ENCODE measurements at places on chromosomes 7 and 10.

GRCh38 chr7:832167-832967, at the start of gene SUN1:
Gene SUN1, plus strand, starts transcription at chr7:832476. Its CDS starts 49 bp downstream, at chr7:832525.
- DNase-seq, result peak; percentile 67

DNA sequence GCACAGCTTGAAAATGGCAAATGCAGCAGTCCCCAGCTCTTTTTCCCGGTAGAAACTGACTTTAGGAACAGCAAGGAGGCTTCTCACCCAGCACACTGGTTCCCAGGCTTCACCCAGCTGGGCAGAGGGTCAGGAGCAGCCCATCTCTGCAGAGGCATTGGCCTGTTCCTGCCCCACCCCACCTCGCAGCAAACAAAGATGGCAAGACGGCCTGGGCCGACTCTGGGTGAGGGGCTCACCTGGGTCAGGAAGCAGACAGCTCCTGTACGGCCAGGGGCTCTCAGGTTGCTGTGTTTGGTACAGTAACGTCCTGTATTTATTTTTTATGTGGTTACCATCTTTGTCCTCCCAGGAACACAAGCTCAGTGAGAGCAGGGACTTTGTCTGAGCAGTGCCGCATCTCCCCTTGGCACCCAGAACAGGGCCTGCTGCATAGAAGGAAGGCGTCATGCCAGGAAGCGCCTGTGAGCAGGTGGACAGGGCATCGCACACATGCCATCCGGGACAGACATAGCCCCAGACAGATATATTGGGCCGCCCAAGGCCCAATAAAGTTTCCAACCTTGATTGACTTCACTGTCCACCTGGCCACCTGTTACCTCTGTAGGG, 585.0 kb upstream of the FOXK1 start:
- no peak for DNase-seq

GRCh38 chr10:70228491-70228890, 4.7 kb downstream of the PPA1 start:
- DNase-seq, result no peak

- no peak for DNase-seq
Observed at GRCh38 chr10:73999703-74000102, 1.8 kb downstream of the VCL start.

DNA sequence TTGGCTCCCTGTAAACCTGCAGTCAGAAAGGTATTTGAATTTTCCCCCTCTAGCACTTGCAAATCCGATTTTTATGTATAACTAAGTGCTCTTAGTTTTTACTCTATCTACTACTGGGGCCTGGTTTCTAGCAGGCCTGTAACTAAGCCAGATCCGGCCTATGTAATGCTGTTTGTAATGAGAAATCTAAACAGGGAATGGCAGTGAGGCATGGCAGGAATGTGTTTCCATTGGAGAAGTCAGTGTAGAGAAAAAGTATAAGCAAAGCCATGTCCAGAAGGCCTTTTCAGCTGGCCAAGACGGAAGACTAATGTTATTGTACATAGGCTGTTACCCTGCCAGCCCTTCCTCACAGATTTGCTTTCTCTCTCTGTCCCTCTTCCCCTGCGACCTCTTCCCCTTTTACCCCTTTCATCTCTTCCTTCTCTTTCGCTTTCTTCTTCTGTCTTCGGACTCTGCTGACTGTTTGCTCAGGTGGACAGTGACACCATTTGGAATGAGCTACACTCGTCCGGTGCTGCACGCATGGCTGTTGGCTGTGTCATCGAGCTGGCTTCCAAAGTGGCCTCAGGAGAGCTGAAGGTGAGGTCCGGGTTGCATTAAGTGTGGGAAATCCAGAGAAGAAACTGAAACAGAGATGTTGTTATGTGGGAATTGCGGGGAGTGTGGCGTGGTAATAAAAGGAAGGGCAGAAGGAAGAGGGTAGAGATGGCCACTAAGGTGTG, 297.5 kb downstream of the HDAC9 start:
- no peak for DNase-seq

DNA sequence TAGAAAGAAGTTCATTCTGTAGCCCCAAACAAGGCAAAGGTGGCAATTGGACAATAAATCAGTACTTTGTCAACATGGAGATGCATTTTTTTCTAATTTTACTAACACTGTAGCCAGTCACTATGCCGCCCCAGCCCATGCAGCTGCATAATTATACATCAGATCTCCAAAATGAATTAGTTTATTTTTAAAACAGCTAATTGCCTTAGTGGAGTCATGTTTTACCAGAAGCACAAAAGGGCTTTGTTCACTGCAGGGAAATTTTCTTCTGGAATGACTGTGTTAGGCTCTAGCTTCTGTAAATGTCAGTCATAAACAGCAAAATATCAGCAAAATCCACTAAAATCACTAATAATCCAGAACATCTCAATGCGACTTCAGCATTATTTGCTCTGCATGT, 20.1 kb upstream of the HDAC9 start:
- DNase-seq, result no peak

DNA sequence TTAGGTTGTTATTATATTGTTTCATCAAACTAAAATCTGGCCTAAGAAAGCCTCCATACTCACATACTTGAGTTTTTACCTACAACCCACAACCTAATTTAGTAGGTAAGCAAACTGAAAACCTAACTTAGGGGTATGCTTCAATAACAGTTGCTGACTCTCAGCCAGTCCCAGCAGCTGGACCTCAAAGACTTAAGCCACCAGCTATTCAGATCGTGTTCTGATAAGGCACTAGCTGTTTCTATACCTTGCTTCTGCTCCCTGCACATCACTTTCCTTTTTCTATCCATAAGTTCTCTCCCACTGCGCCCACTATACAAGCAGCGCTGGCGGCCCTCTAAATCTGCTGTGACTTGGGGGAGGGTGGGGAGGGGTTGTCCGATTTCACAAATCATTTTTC, 42.3 kb downstream of the SUGCT start:
- no peak for DNase-seq

DNA sequence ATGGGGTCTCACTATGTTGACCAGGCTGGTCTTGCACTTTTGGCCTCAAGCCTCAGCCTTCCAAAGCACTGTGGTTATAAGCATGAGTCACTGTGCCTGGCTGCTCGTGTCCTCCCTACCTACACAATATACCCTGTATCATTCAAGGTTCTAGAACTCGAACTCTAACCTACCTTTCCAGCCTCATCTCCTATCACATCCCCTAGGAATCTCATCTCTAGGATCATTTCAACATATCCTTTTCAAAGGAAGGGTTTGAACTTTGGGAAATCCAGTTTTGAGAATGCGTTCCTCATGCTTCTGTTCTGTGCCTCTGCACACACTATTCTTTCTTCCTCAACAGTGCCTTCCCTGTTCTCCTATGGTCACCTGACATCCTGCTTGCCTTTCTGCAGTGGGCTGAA, 87.8 kb upstream of the RHEB start:
- DNase-seq, result no peak

DNA sequence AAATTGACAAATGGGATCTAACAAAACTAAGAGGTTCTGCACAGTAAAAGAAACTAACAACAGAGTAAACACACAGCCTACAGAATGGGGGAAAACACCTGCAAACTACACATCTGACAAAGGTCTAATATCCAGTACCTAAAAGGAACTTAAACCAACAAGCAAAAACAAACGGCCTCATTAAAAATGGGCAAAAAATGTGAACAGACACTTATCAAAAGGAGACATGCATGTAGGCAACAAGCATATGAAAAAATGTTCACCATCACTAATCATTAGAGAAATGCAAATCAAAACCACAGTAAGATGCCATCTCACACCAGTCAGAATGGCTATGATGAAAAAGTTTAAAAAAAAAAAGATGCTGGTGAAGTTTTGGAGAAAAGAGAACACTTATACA, 197.4 kb downstream of the KBTBD2 start:
- no peak for DNase-seq
